ENCODE measurements at places on chromosomes 12 and 14.

DNA sequence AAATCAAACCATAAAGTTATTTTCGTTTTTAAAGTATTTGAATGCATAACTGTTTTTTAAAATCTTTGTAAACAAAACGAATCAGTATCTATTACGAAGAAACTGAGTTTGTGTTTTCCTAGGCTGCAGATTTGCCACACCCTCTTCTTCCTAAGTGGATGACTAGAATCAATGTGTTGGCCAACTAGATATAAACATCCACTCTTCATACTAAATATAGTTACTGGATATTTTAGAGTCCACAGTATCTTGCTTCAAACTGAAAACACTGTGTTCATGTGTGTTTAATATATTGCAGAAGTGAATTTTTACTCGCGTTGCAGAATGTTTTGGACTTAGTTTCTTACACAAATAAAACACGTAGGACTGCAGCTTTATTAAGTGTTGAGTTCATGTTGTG lies 63.2 kb downstream of the KLHL28 start:
- DNase-seq: no peak

- peak; percentile 21 for DNase-seq
Measured at GRCh38 chr12:130161261-130162243, 712 bp upstream of the FZD10 start.

GRCh38 chr12:58519839-58520238 lies 400.5 kb downstream of the LRIG3 start:
- DNase-seq: no peak

GRCh38 chr12:86601550-86602308 lies 345.5 kb upstream of the MGAT4C start:
- no peak for DNase-seq

- DNase-seq: no peak
Measured at GRCh38 chr12:75998292-75999063, 33.1 kb downstream of the PHLDA1 start.

DNA sequence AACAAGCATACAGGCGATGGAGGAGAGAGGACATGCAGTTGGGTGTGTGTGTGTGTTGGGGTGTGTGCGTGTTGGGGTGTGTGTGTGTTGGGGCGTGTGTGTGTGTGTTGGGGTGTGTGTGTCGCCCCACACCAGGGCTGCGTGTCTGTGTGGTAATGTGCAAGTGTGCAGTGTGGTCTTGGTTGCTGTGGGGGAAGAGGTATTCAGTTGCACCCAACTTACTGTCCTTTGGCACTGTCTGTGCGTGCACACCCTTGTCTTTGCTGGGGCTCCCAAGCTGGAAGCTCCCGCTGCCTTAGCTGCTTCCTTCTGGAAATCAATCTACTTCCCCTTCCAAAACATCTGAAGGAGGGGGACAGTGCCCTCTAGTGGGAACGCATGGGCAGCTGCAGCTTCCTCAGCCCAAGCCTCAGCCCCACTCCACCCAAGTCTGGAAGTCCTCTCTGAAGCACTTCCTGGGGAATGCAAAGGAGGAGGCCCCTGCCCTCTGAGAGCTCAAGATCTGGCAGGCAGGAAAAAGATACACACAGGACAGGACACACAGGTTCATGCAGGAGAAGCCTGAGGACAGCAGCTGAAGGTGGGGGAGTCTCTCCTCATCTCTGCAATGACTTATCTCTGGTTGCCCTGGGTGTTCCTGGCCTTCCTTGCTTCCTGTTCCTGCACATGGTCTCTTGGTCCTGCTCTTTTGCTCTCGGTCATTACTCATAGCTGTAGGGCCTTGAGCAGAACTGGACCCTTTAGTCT lies 13.1 kb downstream of the ASIC1 start:
- DNase-seq: peak; percentile 84

GRCh38 chr12:6062757-6063735 lies 61.4 kb downstream of the VWF start:
- DNase-seq: peak; percentile 57

- DNase-seq: no peak
Measured at GRCh38 chr14:61196792-61197191, 84.3 kb downstream of the TMEM30B start.

DNA sequence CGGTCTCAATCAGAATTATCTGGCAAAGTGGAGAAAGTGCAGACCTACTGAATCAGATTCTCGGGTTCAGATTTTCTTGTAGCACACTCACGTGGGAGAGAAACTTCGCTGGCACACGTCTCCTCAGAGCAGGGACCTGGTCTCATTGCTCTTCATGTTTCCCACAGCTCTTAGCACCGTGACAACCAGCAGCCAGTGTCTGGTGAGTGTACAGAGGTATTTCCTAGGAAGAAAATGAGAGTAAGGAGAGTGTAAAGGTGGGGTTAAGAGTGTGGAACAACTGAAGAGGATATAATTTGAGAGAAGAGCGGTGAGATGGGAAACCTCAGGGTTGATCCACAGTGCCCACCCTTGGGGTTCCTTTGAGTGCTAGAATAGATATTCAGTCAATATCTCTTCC lies 89.2 kb downstream of the ARF6 start:
- DNase-seq: no peak

GRCh38 chr12:46677749-46678148 lies 148.0 kb downstream of the SLC38A4 start:
- DNase-seq: peak; percentile 45

GRCh38 chr12:103688376-103689063 lies 101.4 kb downstream of the STAB2 start:
- no peak for DNase-seq

GRCh38 chr14:22375321-22375930 lies 213.6 kb downstream of the DAD1 start:
- peak; percentile 52 for DNase-seq
